ENCODE measurements at places on chromosomes 11 and 22. TPM values are rescaled to one million over a fixed set of nuclear protein-coding genes. Genes with fewer than 3 reads are reported as not detected.

CHST1 gene
- 0.69 TPM for total RNA-seq

MS4A6E gene
- total RNA-seq = not detected

MEN1 gene
- 62.1 TPM for total RNA-seq

ANAPC15 gene
- 65.6 TPM for total RNA-seq

NTM gene
- total RNA-seq = not detected

All from HCT116 (cell line).